ENCODE measurements at places on chromosomes 11 and 22.

DNA sequence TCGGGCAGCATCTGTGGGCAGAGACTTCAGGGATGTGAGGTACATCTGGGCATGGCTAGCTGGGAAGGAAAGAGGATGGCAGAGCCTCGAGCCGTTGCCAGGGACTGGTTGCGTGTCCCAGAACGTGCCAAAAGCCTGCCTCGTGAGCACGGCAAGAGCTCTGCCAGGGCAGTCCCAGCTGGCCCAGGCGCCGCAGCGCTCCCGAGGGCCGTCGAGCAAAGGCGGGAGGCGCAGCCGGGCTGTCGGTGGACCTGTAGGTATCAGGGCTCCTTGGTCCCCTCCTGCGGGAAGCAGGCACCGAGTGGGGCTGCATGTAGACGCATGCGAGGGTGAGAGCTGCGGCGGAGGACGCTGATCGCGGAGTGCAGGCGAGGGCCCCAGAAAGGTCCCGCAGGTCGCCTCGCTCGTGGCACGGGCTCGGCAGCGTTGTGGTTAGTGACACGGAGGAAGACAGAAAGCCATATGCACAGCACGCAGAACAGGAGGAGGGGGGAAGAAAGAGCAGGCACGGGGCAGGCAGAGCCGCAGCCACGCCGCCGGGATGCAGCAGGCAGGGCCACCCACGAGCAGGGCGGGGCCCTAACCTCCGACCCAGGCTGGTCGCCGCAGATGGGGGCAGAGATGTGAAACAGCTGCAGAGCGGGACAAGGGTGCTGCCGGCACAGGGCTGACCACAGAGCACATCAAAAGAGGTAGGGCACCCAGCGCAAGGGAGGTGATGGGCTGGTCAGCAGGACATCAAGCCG lies 18.0 kb downstream of the LSP1 start:
- DNase-seq: no peak

DNA sequence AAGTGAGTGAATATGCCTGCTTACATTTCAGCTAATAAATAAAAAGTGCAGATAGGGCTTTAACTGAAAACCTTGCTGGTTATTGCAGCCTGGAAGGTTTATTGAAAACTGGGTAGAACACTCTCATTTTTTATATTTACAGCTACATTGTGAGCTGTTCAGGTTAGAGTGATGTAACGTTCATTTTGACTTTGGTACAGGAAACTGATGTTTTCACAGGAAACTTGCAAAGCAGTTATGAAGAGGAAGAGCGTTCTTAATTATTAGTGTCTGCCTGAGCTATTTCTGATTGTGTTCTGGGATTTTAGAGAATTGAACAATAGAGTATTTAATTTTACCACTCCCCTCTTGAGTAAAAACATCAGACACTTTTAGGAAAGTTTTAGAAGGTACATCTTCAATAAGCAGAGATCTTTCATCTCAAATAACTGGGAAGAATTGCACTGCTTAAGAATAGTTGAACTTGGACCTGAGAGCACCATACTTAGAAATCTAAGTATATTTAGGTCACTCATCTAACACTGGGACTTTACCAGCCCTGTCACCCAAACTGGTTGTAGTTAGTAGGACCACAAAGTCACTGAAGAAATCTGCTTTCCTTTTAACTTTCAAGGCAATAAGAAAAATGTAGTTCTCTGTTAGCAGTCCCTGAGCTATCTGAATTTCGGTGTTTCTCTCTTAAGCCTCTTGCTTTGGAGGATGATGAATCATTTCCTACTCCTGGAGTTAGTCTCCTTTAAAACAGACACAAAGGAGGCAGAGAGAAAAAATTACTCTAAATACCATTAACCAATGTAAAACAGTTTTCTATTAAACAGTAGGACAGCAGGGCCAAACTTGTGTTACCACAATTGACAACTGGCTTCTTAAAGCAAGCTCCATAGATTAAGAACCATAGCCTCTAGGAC lies 128.6 kb upstream of the DDI1 start:
- no peak for DNase-seq

GRCh38 chr22:19896665-19897355 lies 42.1 kb upstream of the GNB1L start:
- DNase-seq: peak; percentile 20

DNA sequence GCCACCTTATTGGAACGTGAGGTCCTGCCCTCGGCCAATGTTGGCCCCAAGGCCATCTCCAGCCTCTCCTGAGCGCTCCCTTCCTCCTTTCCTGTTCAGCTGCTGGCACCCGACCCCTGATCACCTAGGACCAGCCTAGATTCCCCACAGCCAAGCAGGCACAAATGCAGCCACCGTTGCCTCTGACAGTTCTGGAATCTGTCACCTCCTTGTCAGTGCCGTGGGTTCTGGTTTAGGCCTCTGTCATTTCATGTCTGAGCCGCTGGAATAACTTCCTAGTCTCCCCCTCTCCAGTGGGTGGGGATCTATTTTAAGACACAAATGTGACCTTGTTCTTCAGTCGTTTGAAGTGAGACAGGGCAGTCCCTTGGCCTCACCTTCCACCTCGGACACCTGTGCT lies 29.7 kb downstream of the FADS3 start:
- DNase-seq: no peak

DNA sequence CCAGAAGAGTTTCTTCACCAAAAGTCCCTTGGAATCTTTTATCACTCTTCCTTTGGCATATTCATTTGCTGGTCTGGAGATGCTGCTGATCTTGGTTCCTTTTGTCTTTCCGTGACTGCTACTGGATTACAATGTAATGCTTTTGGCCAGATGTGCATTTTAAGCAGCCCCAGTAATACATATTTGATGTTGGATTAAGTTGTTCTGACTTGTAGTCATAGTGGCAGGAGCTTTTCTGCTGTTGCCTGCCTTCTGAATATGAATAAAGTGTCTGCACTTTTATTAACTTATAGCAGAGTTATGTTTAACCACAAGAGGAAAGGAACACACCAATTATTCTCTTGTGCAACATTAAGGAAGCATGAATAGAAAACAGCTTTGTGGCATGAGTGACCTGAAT lies 360.0 kb upstream of the DDI1 start:
- DNase-seq: no peak

- no peak for DNase-seq
These were observed 22.6 kb downstream of the IGLL1 start for GRCh38 chr22:23557467-23557866.

GRCh38 chr11:117986981-117987574 lies 884 bp downstream of the IL10RA start:
- DNase-seq: no peak

DNA sequence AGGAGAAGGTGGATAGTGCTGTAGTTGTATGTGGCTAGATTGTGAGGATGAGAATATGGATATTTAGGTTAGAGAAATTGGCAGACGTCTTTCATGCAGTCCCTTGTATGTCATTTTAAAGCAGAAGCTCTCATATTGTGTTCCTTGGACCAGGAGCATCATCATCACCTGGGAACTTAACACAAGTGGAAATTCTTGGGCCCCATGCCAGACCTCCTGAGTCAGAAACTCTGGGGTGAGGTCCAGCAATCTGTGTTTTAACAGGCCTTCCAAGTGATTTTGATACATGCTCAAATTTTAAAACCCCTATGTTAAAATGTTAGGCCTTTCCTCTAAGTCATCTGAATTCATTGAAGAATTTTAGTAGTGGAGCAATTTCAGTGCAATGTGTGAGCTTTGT lies 34.8 kb downstream of the JHY start:
- no peak for DNase-seq

- DNase-seq: peak; percentile 87
These were observed 91.2 kb downstream of the TEAD1 start for GRCh38 chr11:12765428-12765827.

DNA sequence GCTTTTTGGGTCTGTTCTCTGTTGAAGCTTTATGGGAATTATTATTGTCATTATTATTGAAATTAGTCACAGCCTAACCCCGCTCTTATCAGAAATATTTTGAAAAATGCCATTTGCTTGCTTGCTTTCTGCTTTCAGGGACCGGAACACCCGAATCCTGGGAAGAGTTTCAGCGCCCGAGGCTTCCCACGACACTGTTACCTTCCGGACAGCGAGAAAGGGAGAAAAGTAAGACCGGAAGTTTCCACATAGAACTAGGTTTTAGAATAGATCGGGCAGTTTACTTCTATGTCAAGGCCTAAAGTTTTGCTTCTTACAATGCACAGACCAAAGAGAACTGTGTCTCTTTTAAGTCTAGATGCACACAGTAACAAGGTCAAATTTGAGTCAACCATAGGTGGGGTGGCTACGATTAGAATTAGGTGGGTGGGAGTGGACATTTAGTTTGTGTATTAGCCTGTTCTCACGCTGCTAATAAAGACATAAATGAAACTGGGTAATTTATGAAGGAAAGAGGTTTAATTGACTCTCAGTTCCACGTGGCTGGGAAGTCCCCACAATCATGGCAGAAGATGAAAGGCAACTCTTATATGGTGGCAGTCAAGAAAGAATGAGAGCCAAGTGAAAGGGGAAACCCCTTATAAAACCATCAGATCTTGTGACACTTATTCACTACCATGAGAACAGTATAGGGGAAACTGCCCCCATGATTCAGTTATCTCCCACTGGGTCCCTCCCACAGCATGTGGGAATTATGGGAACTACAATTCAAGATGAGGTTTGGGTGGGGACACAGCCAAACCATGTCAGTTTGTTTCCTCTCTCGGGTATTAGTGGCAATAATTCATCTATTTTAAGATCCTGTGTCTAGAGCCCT lies 12.9 kb downstream of the MPEG1 start:
- no peak for DNase-seq

- DNase-seq: no peak
These were observed 178.2 kb upstream of the ZC3H12C start for GRCh38 chr11:109914809-109915653.

DNA sequence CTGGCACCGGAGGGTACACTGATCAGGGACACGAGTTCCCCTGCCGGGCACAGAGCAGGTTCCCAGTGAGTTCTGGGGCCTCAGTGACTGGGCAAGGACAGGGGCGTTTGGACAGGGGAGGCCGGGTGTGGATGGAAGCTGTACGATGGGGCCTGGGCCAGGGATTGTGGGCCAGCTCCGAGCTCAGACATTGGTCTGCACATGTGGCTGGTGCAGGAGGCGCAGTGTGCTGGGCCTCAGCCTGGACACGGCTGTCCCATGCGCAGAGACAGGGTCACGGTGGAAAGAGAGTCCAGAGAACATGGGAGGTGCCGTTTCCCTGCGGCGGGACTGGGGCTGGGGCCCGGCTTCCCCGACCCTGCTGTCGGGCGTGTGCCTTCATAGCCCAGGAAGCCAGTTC lies 60.7 kb downstream of the CDKN1C start:
- no peak for DNase-seq

- DNase-seq: no peak
These were observed 11.6 kb downstream of the HEPHL1 start for GRCh38 chr11:94032725-94033124.

GRCh38 chr22:23401111-23401909 lies 178.8 kb downstream of the IGLL1 start:
- DNase-seq: no peak

- DNase-seq: no peak
These were observed 192.1 kb upstream of the NCAM1 start for GRCh38 chr11:112769170-112769569.

DNA sequence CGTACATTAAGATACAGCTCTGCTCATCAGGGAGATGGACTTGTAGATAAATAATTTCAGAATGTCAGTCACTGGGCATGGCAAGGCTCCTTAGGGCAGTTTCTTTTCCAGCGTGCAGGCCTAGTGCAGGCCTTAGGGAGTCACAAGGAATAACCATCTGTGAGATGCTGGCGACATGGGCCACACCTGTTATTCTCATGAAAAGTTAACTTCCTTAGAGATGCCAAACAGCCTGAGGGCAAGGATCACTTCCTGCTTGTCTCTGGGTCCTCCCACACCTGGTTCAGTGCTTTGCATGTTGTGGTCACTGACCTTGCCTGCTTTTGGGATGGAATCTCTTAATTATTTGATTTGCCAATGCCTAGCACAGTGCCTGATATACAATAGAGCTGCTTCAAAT lies 70.6 kb downstream of the ST3GAL4 start:
- DNase-seq: no peak

DNA sequence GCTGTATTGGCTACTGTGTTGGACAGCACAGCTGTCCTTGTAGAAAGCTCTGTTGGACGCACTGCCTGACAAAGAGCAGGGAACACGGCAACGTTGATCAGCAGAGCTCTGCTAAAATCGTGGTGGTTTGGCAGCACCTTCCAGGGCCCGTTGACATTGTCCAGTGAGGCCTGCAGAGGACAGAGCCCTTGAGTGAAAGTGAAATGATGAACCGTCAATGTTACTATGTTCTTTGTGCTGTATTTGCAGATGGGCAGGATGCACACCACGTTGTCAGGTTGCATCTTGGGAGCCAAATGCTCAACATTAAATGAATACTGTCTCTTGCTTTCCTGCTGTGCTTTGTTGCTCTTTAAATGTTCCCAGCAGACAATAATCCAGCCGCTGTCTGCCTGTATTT lies 69.7 kb downstream of the NELL1 start:
- DNase-seq: no peak

DNA sequence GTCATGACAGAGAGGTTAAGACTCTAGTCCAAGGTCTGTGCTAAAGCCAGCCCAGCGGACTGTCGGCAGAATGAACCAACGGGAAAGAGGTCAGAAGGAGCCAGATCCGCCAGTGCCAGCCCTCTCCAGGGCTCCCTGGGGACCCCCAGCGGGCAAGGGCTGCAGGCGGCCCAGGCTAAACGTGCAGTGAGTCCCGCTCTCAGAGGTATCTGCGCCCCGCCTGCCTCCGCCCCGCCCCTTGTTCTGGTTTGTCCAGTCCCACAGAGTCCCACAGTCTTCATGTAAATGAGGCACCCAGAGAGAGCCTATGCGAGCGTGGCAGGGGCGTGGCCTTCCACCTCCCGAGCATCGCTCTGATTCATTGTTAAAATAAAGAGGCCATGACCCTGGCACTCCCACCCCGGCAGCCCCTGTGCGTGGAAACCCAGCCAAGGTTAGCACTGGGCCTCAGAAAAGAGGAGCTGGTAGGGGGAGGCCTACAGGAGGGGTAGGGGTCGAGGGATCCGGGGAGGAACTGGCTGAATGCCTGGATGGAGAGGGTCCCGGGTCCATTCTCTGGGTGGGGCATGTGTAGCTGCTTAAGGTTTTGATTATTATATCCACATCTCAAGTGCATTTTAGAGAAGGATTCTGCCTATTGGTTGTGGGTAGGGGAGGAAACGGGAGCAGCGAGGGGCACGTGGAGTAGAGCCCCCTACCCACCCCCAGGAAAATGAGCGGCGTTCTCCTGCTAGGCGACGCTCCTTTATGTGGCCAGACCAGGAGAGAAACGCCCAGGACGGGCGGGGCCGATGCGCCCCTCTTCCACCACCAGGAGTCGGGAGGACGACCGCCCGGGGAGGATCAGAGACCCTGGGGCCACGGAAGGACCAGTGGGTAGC lies at the start of gene TRIOBP:
Gene TRIOBP (plus strand): TSS at position 392 of the 881 bp plus-strand sequence. CDS start 4,318 bp downstream, outside the sequence.
- DNase-seq: peak; percentile 94

DNA sequence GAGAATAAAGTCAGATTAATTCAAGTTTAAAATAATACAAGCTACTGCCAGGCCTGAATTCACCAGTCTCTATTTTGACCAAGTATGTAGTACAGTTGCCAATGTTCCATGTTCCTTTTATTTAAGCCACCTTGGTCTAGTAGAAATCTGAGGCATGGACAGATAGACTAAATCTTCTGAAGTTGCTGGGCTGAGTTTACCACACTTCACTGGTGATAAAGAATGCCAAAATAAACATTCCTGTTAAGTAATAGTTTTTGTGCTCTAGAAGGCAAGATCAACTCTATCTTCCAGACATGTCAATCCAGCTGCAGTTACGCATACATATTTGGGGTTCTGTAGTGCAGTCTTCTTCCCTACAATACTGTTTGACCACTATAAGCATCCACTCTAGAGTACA lies 83.9 kb upstream of the C11orf87 start:
- no peak for DNase-seq

- DNase-seq: no peak
These were observed at the start of gene NNMT for GRCh38 chr11:114295676-114296604. NNMT (plus strand) TSS chr11:114296399; CDS start chr11:114296557, 158 bp downstream.

Data from NCI-H1694 treated with DMSO at 0.1 percent for 48 hours (cell line).